Hair follicular keratinocyte (primary cell): ENCODE measurements at places on chromosomes 7 and 10. TPM values are rescaled to one million over a fixed set of nuclear protein-coding genes. Genes with fewer than 3 reads are reported as not detected.

Gene NEURL1
- 0.15 and 0.23 TPM in 2 replicates for total RNA-seq

Gene DNAJC12
- total RNA-seq: 0.23 and 0.57 TPM in 2 replicates

Gene ZNF92
- total RNA-seq: 2.2 and 2.7 TPM in 2 replicates

Gene AMZ1
- total RNA-seq: under 0.01 and 0.04 TPM in 2 replicates

Gene OR6B1
- not detected in 2 replicates for total RNA-seq

Gene CTAGE15
- 0.11 and 0.31 TPM in 2 replicates for total RNA-seq

Gene STAG3
- 0.04 TPM in 1 of 2 replicates, not detected in the other for total RNA-seq

Gene AIFM2
- total RNA-seq: 1.9 and 2.5 TPM in 2 replicates

Gene SPDYE6
- not detected in 2 replicates for total RNA-seq

Gene HTR7
- 11.9 and 22.6 TPM in 2 replicates for total RNA-seq

Gene ANXA8
- total RNA-seq: 161 and 275 TPM in 2 replicates

Gene SPOCK2
- 0.38 and 1.2 TPM in 2 replicates for total RNA-seq

Gene HECW1
- total RNA-seq: 0.04 TPM in 1 of 2 replicates, not detected in the other

Gene FAM185A
- total RNA-seq: 7.1 and 8.2 TPM in 2 replicates

Gene LIPN
- total RNA-seq: not detected in 2 replicates

Gene SPDYE1
- not detected in 2 replicates for total RNA-seq

Gene MMS19
- total RNA-seq: 96.5 and 110 TPM in 2 replicates

Gene IGFBP3
- 0.23 and 1.0 TPM in 2 replicates for total RNA-seq
